ENCODE measurements at places on chromosomes 7 and 10.

DNA sequence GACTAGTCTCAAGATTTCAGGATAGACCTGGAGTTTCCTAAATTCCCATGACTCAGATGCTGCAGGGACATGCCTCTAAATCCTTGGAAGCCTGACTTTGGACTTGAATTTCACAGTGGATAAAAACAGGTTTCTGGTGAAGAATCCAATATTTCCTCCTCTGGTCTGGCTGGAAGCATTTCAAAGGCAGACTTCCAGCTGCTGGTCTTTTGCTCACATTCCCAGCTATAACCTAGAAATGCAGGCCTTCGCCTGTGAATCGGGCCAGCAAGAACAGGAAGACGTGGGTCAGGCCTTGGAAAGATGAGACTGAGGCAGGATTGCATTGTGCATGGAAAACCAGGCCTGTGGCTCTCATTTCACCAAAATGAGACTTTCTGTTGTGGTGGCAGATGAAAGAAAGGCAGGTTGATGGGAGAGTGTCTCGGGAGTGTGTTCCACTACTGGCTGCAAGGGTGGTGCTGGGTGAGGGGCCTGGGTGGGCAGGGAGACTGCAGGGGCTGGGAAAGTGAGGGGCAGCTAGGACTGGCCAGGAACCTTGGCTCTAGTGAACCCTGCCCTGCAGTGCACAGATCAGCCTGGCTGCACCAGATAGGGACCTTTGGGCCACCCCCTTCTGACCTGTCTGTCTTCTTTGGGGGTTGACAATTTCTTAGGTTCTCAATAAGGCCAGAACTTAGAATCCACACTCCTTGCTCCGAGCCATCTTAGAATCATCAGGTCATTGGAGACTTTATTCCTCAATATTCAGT, 488.8 kb upstream of the MKI67 start:
- DNase-seq, result no peak

DNA sequence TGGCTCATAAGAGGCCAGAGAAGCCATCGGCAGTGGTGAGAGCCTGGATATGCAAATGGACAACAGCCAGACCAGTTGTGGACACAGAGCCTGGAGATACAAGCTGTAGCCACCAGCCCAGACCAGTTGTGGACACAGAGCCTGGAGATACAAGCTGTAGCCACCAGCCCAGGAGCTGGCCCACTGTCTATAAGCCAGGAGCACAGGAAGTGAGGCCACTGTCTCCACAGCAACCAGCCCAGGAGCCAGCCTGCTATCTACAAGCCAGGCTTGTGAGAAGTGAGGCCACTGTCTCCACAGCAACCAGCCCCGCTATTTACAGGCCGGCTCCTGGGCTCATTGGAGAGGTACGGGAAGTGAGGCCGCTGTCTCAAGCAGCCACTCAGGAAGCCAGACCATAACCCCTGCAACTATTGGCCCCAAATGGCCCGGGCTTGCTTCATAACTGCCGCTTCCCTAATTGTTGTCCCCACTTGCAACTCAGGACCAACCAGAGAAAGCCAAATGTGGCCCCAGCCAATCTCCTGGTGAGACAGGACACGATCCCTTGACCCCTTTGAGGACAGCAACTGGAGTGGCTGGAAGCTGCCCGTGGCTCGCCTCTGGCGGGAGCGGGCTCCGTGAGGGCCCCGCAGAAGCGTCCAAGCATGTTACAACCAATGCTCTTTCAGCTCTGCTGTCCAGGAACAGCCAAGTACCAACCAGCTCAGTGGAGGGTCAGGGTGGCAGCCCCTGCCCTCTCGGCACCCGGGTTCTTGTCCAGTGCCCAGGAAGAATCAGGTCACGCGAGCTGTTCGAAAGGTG, 44.1 kb upstream of the CNPY1 start:
- DNase-seq, result no peak

- DNase-seq, result no peak
Measured at GRCh38 chr10:84237199-84238051, 3.9 kb downstream of the LRIT1 start.

DNA sequence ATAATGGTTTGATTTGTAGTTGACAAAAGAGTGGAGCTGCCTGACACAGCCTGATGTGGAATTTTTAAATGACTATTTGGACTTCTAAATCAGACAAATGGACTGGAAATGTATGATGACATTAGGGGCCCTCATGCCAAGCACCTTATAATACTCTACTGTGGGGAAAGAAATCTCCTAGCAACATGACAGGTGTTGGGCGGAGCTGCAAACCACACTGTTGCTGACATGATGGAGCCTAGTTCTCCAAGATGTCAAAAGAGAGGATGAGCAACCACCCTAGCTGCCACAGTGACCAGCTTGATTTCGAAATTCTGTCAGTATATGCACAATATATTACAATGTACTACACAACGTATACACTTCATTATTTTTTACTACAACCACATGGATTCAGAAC, 65.8 kb downstream of the RHOBTB1 start:
- DNase-seq, result no peak

GRCh38 chr7:23393636-23394035, 76.7 kb downstream of the IGF2BP3 start:
- DNase-seq, result no peak

DNA sequence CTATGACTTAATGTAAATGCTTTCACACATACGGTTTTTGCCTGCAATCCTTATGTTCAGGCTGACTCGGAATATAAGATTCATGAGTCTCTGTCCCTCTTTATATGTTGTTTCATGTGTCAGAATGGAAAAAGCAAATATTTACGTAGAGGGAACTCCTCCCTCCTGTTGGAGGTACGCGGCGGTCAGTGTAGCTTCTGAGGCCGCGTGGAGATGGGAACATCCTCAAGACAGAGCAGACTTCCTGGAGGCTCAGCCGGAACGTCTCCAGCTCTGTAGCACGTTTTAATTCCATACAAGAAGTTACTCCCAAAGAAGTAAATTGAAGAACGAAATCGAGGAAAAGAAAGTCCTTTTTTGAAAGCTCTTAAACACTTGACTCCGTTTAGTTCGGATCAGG, 248.3 kb downstream of the EBF3 start:
- DNase-seq, result no peak

- DNase-seq, result no peak
Measured at GRCh38 chr10:58514111-58514770, 1.6 kb downstream of the BICC1 start.

DNA sequence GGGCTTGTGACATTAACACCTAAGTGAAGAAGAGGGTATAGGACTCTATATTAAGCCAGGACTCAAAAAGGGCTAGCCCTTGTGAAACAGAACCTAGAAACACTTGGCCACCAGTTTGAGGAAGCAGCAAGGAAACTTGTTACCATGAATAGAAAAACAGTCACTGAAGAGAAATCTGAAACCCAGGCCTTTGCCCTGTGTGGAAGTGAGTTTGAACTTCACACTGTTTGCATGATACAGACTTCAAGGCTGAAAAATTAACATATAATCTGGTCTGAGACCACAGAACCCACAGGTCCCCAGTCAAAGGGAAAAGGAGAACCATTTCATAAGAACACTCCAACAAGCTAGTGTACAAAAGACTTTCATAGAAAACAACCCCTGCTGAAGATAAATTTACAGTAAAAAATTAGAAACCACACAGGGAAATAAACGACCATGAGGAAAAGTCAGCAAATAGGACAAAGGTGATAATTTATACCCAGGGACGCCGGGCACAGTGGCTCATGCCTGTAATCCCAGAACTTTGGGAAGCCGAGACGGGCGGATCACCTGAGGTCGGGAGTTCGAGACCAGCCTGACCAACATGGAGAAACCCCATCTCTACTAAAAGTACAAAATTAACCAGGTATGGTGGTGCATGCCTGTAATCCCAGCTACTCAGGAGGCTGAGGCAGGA, 76.1 kb downstream of the SKIDA1 start:
- no peak for DNase-seq

DNA sequence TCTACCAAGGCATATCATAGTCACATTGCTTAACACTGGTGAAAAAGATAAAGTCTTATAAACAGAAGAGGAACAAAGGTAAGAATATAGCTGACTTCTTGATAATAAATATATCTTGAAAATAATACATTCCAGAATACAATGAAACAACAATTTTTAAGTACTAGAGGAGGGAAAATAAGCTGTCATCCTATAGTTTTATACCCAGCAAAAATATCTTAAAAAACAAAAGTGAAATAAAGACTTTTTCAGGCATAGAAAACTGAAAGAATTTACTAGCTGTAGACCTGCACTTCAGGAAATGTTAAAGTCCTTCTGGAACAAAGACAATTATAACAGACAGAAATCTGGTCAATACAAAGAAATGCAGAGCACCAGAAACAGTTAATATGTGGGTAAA, 21.4 kb upstream of the MACROH2A2 start:
- no peak for DNase-seq

DNA sequence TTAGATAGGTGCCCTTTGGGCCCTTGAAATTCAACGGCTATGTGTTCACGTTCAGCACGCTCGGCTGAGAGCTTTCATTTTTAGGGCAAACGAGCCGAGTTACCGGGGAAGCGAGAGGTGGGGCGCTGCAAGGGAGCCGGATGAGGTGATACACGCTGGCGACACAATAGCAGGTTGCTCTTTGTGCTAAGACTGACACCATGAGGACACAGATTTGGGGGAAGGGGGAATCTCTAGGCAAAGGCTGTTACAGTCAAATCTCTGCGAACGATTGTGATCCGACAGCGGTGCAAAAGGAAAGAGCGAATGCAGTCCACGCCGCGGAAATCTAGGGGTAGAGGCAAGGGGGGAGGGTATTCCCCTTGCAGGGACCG, 667 bp downstream of the KLLN start:
- DNase-seq, result peak; percentile 63

DNA sequence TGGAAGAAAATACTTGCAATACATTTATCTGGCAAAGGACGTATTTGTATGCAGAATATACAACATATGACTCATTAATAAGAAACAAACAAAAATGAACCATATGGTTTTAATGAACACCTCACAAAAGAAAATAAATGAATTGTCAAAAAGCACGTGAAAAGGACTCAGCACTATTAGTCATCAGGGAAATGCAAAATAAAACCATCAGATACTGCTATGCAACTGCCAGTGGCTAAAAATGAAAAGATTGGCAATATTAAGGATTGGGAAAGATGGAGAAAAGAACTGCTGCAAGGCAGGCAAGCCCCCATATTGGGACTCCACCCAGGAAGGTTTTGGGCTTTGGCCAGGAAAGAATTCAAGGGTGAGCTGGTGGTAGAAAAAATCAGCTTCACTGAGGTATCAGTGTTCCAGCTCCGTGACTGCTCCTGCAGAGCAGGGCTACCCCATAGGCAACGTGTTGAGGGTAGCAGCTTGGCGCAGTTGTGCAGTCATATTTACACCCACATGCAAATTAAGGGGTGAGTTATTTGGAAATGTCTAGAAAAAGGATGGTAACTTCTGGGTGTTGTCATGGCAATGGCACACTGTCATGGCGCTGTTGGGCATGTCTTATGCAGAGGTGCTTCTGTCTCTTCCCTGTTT, 72.7 kb downstream of the CUBN start:
- no peak for DNase-seq

- no peak for DNase-seq
Measured at GRCh38 chr7:133754708-133755107, 372.4 kb upstream of the LRGUK start.

GRCh38 chr7:44191171-44191570, 1.9 kb upstream of the GCK start:
- no peak for DNase-seq

GRCh38 chr7:106520962-106521514, 139.9 kb downstream of the CCDC71L start:
- DNase-seq, result no peak

GRCh38 chr10:47082055-47082784, 171.0 kb downstream of the PTPN20 start:
- no peak for DNase-seq

GRCh38 chr10:30827531-30828120, 198.1 kb upstream of the LYZL2 start:
- DNase-seq, result no peak

DNA sequence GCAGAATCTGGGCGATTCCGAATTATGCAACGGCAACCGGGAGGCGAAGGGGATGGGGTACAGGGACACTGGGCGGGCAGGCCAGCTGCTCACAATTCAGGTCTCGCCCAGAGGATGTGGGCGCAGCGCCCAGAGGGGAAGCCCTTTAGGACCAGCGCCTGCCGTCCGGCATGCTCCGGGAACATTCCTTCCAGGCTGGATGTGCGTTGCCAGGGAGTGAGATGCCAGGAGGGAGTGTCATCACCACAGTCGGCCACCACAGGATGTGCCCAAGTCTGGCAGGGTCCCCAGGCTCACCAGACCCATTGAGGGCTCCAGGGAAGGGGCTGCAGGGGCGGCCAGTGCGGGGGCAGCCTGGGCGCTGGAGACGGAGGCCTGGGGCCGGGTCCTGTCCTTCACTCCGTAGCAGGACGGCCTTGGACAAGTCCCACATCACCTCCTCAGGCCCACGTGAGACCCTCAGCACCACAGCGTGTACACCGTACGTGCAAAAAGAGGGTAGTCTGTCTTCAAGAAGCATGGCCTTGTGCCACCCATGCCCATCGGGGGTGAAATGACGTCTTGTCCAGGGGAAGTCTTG, 63.9 kb downstream of the FOXL3 start:
- no peak for DNase-seq

- DNase-seq, result no peak
Measured at GRCh38 chr10:24209432-24209771, 464 bp downstream of the KIAA1217 start.

- DNase-seq, result no peak
Measured at GRCh38 chr10:50044941-50045664, 22.7 kb upstream of the WASHC2A start.

DNA sequence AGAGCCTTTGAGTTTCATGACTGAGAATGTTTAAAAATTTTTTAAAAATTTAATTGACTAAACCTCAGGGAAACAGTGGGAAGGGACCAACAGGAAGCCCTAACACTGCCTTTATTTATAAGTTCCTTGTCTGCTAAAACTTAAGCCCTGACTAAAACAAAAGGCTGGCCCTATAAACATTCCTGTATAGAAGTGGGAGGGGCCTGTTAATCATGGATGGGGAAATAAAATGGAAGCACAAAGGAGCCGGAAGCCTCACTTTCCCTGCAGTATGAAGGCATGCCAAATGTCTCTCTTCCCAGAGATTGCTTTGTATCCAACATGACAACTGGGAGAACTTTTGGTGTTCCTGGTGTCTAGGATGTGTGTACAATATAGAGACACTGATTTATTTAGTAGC, 66.0 kb downstream of the VPS50 start:
- DNase-seq, result no peak

DNA sequence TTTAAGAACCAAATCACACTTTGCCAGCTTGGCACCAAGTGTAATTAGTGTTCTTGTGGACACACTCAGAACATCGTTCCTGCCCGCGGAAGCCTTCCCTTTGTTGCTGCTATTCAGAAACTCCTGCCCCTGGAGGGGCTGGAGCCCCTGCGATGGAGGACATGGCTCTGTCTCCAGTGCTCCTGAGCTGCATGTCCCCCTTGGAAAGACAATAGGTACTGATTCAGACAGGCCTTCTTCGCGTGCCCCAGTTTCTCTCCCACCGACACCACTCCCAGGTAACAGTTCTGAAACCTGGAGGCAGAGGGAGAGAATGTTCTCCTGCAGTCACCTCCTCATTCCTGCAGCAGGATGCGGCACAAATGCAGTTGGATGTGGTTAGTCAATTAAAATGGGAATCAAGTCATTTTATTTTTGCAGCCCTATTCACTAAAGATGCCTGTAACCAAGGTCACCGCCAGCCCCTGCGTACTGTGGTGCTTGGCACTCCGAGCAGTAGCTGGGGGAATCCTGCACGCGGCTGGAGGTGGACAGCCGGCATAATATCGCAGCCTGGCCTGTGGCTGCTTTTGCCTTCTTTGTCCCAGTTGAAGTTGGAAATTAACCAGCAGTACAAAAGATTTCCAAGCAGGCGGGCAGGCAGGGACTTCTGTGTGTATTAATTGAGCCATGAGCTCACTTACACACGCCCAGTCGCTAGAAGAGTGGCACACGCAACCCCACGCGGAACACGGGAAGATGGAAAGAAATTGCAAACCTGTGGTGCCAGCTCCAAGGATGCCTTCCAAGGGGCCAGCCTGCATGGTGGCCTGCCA, 205.7 kb downstream of the EBF3 start:
- DNase-seq, result no peak
